Stimulated activated CD4-positive, alpha-beta T cell treated with anti-CD3 and anti-CD28 coated beads, Interleukin-2, amount 100 ng/mL, for 48 hours (primary cell): ENCODE measurements at places on chromosomes 6 and 20.

DNA sequence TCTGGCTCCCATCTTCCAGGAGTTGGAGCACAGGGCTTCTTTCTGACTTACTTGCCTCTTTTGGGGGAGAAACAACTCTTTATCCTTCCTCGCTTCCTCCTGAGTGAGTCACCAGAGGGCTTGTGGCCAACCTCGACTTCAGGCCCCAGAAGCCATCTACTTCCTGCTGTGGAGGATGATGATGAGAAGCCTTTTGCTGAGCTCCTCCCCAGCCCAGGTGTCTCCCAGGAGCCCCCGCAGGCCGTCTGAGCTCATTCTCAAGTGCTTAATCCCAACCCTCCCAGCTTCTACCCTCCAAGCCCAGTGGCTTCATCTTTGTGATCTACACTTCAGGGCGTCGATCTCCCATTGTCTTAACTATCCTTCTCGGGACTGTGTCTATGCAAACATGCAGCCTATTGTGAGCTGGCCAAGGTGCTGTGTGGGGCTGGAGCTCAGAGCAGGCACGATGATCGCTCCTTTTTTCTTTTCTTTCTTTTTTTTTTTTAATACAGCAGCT, 27.9 kb downstream of the SDCBP2 start:
- DNase-seq = peak; percentile 13

- no peak for DNase-seq
Observed at GRCh38 chr6:65999288-65999791, 292.3 kb upstream of the EYS start.

- DNase-seq = no peak
Observed at GRCh38 chr6:84842525-84843166, 78.2 kb upstream of the TBX18 start.

DNA sequence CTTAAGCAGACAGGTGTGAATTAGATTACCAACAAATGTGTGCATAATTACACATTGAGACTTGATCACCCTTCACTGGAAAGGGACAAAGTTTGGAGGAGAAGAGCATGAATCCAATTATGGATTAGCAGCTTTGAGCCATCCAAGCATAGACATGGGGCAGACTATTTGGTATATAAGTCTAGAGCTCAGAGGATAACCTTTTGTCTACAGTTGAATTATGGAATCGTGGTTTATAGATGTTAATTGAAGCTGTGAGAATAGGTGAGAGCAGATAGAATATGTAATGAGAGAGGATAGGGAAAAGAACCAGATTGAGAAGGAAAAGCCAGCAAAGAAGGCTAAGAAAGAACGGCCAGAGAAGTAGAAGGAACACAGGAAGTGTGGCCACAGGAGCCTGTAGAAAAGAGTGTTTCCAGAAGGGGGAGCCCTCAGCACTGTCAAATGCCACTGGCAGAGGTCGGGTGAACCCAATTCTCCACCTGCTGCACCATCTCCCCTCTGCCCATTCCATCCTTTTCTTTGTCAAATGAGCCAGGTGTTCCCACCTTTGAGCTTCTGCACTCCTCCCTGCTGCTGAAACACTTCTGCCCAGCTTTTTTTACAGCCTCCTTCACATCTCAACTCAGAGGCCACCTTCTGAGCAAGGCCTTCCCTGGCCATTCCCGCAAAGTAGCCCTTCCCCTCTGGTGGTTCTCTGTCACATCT, 7.3 kb downstream of the DNTTIP1 start:
- DNase-seq = peak; percentile 54

DNA sequence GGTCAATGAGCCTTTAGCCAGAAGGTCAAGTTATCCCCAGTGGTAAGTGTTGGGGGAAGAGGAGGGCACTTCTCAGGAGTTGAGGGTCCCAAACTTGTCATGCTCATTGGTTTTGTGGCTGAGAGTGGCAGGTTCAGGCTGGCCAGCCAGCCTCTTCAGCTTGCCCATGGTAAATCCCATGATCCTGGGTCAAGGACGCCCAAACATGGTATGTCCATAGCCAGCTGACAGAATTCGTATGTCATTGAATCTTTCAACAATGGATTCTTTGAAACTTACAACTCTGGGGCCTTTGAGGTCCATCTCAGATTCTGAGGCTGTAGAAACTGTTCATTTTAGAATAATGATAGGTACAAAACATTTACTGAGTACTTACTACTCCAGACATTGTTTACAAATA, 36.1 kb upstream of the RSPO4 start:
- DNase-seq = no peak

DNA sequence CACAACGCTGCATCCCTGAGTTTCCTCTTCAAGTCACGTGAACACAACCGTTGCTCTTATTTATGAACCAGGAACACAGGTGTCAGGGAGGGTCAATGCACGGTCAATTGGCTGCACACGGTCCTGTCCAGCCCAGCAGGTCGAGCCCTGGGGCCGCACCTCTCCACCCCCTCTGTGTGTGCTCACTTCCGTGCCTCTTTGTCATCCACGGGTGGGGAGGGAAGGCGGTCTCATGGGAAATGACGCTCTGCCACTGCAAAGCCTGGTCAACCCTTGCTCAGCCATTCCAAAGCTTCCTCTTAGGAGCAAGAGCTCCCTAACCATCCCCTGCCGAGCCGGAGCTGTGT, 38.7 kb downstream of the DACT2 start:
- no peak for DNase-seq

GRCh38 chr6:52263709-52264540, 19.6 kb upstream of the IL17F start:
- DNase-seq = peak; percentile 68

- DNase-seq = no peak
Observed at GRCh38 chr6:98574984-98575383, 259.4 kb upstream of the POU3F2 start.

- no peak for DNase-seq
Observed at GRCh38 chr6:158207422-158207788, 39.3 kb downstream of the GTF2H5 start.
